ENCODE measurements at places on chromosomes 4 and X.

- peak; percentile 44 for DNase-seq
- H3K4me3 ChIP-seq, result no peak overlapping the region
- peaks cover 11% of the 10 kb centered on the region for H3K4me1 ChIP-seq
- no peak overlapping the region for H3K27ac ChIP-seq
- H3K27me3 ChIP-seq, result no peaks in the 10 kb centered on the region
- no peaks in the 10 kb centered on the region for H3K36me3 ChIP-seq
Measured at GRCh38 chr4:156193800-156194199, 240.1 kb upstream of the CTSO start.

GRCh38 chr4:24686866-24687692 lies 102.7 kb upstream of the DHX15 start:
- DNase-seq, result peak; percentile 66
- H3K27ac ChIP-seq, result no peak overlapping the region
- H3K4me1 ChIP-seq, result no peaks in the 10 kb centered on the region
- no peak overlapping the region for H3K4me3 ChIP-seq

DNA sequence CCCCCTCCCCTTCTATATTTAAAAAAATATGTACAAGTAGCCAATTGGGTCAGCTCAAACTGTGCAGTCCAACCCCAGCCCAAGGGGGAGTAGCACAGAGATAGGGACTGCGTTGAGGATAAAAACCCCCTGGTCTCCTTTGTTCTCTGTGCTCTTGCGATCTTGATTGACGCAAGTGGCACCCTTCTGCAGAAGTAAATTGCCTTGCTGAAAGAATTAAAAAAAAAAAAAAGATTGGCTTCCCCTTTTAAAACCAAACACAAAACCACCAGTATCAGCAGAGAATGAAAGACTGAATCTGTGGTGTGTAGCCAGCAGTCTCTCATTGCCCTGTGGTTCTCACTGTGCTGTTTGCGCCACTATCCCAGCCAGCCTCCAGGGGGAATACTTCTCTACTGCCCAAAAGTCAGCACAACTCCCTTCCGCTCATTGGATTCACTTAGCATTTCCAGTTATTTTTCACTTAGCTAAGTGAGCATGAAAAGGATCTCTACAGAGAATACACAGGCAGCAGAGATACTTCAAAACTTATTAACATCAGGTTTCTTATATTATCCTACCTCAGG lies 29.7 kb downstream of the MANBA start:
- no peak overlapping the region for H3K4me3 ChIP-seq
- no peak overlapping the region for H3K27ac ChIP-seq
- DNase-seq, result no peak
- no peaks in the 10 kb centered on the region for H3K4me1 ChIP-seq

GRCh38 chrX:152588206-152588605 lies 49.5 kb upstream of the GABRQ start:
- H3K27me3 ChIP-seq, result no peaks in the 10 kb centered on the region
- H3K4me1 ChIP-seq, result no peaks in the 10 kb centered on the region
- H3K27ac ChIP-seq, result no peak overlapping the region
- no peaks in the 10 kb centered on the region for H3K36me3 ChIP-seq
- H3K4me3 ChIP-seq, result no peak overlapping the region

GRCh38 chr4:120622601-120623000 lies 299.9 kb downstream of the PRDM5 start:
- H3K36me3 ChIP-seq, result no peaks in the 10 kb centered on the region
- no peaks in the 10 kb centered on the region for H3K27me3 ChIP-seq
- H3K4me1 ChIP-seq, result no peaks in the 10 kb centered on the region
- no peak for DNase-seq
- H3K27ac ChIP-seq, result no peak overlapping the region
